ENCODE measurements at places on chromosomes 2 and 18. TPM values are rescaled to one million over a fixed set of nuclear protein-coding genes. Genes with fewer than 3 reads are reported as not detected.

DNA sequence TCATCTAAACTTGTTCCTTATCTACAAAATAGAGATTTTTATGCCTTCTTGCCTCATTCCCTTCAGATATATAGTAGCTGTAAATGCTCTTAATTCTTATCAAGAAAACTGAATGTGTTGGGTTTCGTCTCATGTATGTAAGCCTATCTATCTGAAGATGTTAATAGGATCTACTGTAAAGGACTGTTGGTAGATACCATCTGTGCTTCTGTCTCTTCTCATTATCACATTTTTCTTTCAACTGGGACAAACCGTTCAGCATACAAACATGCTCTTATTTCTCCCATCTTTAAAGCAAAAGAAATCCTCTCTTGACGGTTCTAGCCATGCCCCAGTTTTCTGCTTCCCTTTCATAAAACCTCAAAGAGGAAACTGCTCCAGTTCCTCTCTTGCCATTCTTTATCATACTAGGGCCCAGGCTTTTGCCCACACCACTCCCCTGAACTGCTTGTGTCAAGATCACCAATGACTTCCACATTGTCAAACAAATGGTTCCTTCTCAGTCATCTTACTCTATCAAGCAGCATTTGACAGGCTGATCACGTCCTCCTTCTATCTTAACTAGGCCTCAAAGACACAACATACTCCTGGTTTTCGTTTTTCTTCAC is 88.7 kb downstream of the ARHGEF33 start:
- no peak for DNase-seq

GRCh38 chr2:45178359-45178758 is 169.1 kb upstream of the SIX2 start:
- no peak for DNase-seq

DNA sequence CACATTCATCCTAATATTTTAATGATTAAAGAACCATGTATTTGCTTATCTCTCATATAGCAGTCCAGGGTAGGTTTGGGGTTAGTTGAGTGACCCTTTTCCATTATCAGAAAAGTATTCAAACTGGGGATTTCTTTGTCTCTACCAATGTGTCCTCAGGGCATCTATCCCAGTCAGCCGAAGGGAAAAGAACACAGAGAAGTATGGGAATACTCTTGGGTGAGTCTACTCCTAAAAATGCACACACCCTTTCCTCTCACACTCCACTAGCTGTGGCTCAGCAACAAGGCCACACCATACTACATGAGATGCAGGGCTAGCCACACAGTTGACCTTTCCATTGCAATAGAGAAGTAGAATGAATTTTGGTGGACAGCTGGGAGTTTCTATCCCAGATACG is 114.3 kb downstream of the NXPH2 start:
- no peak for DNase-seq

GRCh38 chr2:192978395-192978794 is 783.7 kb upstream of the TMEFF2 start:
- DNase-seq = peak; percentile 43

- no peak for DNase-seq
These were observed 86.6 kb downstream of the SP100 start for GRCh38 chr2:230502593-230502992.

GRCh38 chr2:229715895-229716507 is 1.6 kb upstream of the DNER start:
- peak; percentile 75 for DNase-seq

DNA sequence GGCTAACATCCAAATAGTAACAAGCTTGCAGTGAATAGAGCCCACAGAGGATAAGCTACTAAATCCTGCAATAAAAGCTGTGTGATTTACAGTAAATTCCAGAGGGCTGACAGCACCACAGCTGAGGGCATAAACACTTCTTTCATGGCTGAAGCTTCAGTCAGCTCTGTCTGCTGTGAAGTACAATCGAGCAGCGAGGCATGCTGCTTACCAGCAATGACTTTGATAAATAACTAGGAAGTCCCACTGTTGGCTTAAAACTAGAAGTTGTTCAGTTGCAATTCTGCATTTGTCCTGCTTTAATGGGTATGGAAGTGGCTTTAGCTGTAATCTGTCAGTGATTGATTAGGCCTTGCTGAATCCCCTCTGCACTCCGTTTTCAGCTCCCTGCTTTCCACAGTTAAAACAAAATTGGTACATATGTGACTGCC is 65.2 kb upstream of the FIGN start:
- peak; percentile 83 for DNase-seq

The PTCD3 gene
- 78.9 TPM for total RNA-seq

The SLC23A3 gene
- 2.8 TPM for total RNA-seq

The ITGAV gene
- 99.0 TPM for total RNA-seq

The COLEC12 gene
- 7.4 TPM for total RNA-seq
